Dermis microvascular lymphatic vessel endothelial cell (primary cell): ENCODE measurements at places on chromosomes 6 and 20.

- no peak for DNase-seq
Observed at GRCh38 chr6:24905483-24905882, 30.3 kb downstream of the RIPOR2 start.

DNA sequence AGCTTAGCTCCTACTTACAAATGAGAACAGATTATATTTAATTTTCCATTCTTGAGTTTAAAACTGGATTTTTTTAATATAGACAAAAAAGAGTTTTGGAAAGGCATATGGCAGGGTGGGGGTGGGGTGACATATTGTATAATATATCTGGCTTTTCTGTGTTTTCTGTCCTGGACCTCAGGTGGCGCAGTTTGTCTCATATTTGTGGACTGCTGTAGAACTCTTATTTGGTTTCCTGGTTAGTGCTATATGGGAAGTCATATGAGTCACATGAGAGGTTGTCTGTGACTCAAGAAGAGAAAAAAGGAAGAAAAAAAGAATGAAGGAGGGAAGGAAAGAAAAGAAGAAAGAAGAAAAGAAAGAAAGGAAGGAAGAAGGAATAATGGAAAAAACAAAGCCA lies 131.8 kb downstream of the CLVS2 start:
- no peak for DNase-seq

- no peak for DNase-seq
Observed at GRCh38 chr6:69581581-69581980, 215.2 kb downstream of the LMBRD1 start.

DNA sequence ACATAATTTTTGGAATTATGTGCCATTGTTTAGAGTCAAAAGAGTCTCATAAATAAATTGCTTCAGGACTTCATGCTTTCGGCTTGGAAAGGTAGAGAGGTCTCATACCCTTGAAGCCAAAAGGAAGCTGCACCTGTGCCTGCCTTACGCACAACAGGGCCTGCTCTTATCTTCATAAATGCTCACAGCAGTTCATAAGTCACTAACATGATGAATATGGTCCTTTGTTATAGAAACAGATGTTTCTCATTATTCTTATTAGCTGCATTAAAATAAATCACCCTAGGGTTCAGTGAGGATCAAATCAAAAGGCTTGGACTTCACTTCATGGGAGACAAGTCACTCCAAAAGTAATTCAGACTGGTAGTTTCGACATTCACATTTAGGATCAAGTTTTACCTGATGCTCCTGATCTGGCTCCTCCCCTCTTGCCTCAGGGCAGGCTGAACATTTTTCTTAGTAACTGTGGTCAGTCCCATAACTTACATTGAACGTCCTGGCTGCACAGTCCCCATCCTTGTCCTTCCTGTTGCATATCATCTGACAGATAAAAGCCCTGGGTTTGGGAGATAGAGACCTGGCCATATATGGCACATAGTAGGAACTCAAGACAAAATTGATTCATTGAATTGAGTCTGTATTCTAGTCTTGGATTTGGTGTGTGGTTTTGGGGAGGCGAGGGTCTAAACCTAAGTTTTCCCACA lies 20.7 kb upstream of the SH3BGRL2 start:
- DNase-seq: no peak

- DNase-seq: no peak
Observed at GRCh38 chr6:68718385-68719073, 83.4 kb downstream of the ADGRB3 start.

DNA sequence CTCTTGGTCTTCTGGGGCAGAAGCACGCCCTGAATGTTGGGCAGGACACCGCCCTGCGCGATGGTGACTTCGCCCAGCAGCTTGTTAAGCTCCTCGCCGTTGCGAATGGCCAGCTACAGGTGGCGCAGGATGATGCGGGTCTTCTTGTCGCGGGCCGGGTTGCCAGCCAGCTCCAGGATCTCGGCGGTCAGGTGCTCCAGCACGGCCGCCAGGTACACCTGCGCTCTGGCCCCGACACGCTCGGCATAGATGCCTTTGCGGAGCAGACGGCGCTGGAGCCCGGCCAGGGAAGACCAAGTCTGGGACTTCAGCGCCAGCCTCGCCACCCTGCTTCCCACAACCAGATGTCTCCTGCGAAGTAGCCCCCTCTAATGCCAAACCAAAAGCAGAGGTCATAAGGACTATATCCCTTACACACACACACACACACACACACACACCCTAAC lies 8.0 kb upstream of the SLC17A3 start:
- DNase-seq: no peak

- DNase-seq: no peak
Observed at GRCh38 chr6:168152306-168152963, 73.4 kb upstream of the FRMD1 start.

- no peak for DNase-seq
Observed at GRCh38 chr20:58431134-58431533, 42.1 kb downstream of the VAPB start.

GRCh38 chr20:41716436-41716835 lies 98.3 kb upstream of the CHD6 start:
- no peak for DNase-seq

GRCh38 chr6:73519926-73520687 lies 725 bp downstream of the EEF1A1 start:
- peak; percentile 53 for DNase-seq

GRCh38 chr20:55329108-55329507 lies 676.2 kb downstream of the CBLN4 start:
- no peak for DNase-seq
